Endothelial cell (in vitro differentiated cells): ENCODE measurements at places on chromosomes 12 and 14. TPM values are rescaled to one million over a fixed set of nuclear protein-coding genes. Genes with fewer than 3 reads are reported as not detected.
A peak's percentile ranks its signal among the peaks of the same experiment; 100 is the strongest.

GRCh38 chr12:42534184-42534838 lies 55.2 kb downstream of the PRICKLE1 start:
- H3K4me1 ChIP-seq: peaks cover 4% of the 10 kb centered on the region
- H3K4me3 ChIP-seq: no peak overlapping the region
- H3K27ac ChIP-seq: no peak overlapping the region

Gene TEX52
- not detected for total RNA-seq

DNA sequence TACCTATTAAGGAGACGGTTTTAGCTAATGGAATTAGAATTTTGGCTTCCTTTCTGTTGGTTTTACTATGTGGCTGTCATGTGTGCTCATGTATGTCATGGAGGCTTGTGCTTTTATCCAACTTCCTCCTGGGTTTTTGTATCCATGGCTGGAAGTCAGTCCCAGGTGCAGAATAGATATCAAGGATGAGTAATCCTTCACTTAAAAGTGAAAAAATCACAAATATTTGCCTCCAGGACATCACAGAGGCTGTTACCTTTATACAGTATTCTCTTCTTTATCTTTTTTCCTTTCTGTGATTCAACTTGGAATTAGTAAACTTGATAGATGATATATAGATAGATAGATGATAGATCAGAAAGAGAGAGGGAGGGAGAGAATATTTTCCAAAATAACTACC lies 706.8 kb downstream of the GALC start:
- no peaks in the 10 kb centered on the region for H3K36me3 ChIP-seq
- H3K4me1 ChIP-seq: no peaks in the 10 kb centered on the region
- H3K4me3 ChIP-seq: no peak overlapping the region
- H3K27ac ChIP-seq: no peak overlapping the region
- peaks cover 3% of the 10 kb centered on the region for H3K27me3 ChIP-seq
- no peak for DNase-seq

GRCh38 chr12:12467264-12467663 lies 95.4 kb downstream of the DUSP16 start:
- H3K27me3 ChIP-seq: peaks cover 7% of the 10 kb centered on the region
- DNase-seq: no peak

Gene A2M
- total RNA-seq: 1.4 TPM

Gene IL31
- not detected for total RNA-seq

Gene KLRK1
- total RNA-seq: not detected

- H3K4me1 ChIP-seq: no peaks in the 10 kb centered on the region
- DNase-seq: peak; percentile 60
- H3K36me3 ChIP-seq: no peaks in the 10 kb centered on the region
- H3K27ac ChIP-seq: no peak overlapping the region
- H3K27me3 ChIP-seq: no peaks in the 10 kb centered on the region
- no peak overlapping the region for H3K4me3 ChIP-seq
These were observed 11.1 kb upstream of the DPF3 start for GRCh38 chr14:72904840-72905561.

- H3K4me1 ChIP-seq: no peaks in the 10 kb centered on the region
- no peaks in the 10 kb centered on the region for H3K36me3 ChIP-seq
- peaks cover 7% of the 10 kb centered on the region for H3K27me3 ChIP-seq
- H3K27ac ChIP-seq: no peak overlapping the region
- H3K4me3 ChIP-seq: no peak overlapping the region
These were observed 11.3 kb downstream of the BDKRB1 start for GRCh38 chr14:96267336-96267735.

DNA sequence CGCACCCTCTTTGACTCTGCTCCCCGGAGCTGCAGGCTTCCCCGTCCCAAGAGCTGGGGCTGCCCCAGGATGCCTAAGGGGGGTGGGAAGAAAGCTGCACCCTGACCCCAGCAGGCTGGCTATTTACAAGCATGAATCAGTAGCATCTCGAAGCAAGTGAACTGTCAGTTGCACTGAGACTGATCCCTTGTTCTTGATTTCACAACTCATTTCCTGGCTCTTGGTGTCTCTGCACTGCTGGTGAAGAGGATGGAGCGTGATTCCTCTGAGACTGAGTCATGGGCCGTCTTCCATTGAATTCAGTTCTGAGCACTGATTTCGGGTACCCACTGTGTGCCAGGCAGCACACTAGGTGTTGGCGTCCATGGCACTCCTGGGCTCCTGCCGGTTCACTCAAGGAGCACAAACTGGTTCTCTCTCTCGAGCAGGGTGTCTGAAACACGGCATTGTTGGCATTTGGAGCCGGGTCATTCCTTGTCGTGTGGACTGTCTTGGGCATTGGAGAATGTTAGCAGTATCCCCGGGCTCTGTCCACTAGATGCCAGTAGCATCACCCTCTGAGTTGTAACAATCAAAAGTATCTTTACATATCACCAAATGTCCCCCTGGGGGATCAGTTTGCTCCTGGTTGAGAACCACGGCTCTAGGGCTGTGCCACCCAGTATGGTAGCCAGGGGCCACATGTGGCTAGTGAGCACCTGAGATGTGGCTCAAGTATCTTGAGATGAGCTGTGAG lies 86.9 kb downstream of the RIN3 start:
- no peak overlapping the region for H3K4me3 ChIP-seq
- H3K4me1 ChIP-seq: peaks cover 34% of the 10 kb centered on the region
- DNase-seq: no peak
- peak overlapping the region; percentile 90 for H3K27ac ChIP-seq
